ENCODE measurements at places on chromosomes 1 and 21. TPM values are rescaled to one million over a fixed set of nuclear protein-coding genes. Genes with fewer than 3 reads are reported as not detected.

The CREG1 gene
- 55.6 TPM for total RNA-seq

The MORN1 gene
- total RNA-seq = 7.0 TPM

The CFAP141 gene
- total RNA-seq = not detected

The KIAA0040 gene
- total RNA-seq = not detected

The CACHD1 gene
- total RNA-seq = 61.0 TPM

The LRRC38 gene
- not detected for total RNA-seq

The PMF1 gene
- total RNA-seq = 103 TPM

The C1orf116 gene
- total RNA-seq = 0.04 TPM

The NPR1 gene
- total RNA-seq = 0.19 TPM

The KCNJ6 gene
- not detected for total RNA-seq

The CELF3 gene
- 0.17 TPM for total RNA-seq

The TRIM63 gene
- not detected for total RNA-seq

The CNKSR1 gene
- total RNA-seq = 7.8 TPM

The OR2L3 gene
- total RNA-seq = not detected

The TNFRSF25 gene
- total RNA-seq = 15.6 TPM

The DFFB gene
- total RNA-seq = 4.8 TPM

The RBP7 gene
- 0.96 TPM for total RNA-seq

The HAO2 gene
- total RNA-seq = not detected

The RCSD1 gene
- total RNA-seq = 0.06 TPM

The TEX50 gene
- not detected for total RNA-seq

The ASCL5 gene
- total RNA-seq = not detected

The ADCY10 gene
- total RNA-seq = not detected

The FCGR2B gene
- not detected for total RNA-seq

The TEDDM1 gene
- not detected for total RNA-seq

The PIK3R3 gene
- total RNA-seq = 81.2 TPM

The SPATA45 gene
- total RNA-seq = not detected

The SRP9 gene
- total RNA-seq = 751 TPM

The ZBTB8OS gene
- 55.1 TPM for total RNA-seq

The BCL2L15 gene
- total RNA-seq = 0.04 TPM

The TBX19 gene
- 1.3 TPM for total RNA-seq

The TNFAIP8L2 gene
- not detected for total RNA-seq

The KMO gene
- not detected for total RNA-seq

The CLCNKA gene
- not detected for total RNA-seq

The OR2T2 gene
- total RNA-seq = not detected

The MIXL1 gene
- total RNA-seq = 0.31 TPM

The F3 gene
- total RNA-seq = 2.3 TPM

The C1orf74 gene
- 6.9 TPM for total RNA-seq

The GNPAT gene
- 105 TPM for total RNA-seq

The KRTAP13-2 gene
- not detected for total RNA-seq

All from neural progenitor cell (in vitro differentiated cells).